Natural killer cell treated with Interleukin-12 subunit alpha and Interleukin-12 subunit beta and Interleukin-15 and Interleukin-18, amount 100 ng/mL, for 72 hours (primary cell): ENCODE measurements at places on chromosomes 11 and 22. TPM values are rescaled to one million over a fixed set of nuclear protein-coding genes. Genes with fewer than 3 reads are reported as not detected.

DNA sequence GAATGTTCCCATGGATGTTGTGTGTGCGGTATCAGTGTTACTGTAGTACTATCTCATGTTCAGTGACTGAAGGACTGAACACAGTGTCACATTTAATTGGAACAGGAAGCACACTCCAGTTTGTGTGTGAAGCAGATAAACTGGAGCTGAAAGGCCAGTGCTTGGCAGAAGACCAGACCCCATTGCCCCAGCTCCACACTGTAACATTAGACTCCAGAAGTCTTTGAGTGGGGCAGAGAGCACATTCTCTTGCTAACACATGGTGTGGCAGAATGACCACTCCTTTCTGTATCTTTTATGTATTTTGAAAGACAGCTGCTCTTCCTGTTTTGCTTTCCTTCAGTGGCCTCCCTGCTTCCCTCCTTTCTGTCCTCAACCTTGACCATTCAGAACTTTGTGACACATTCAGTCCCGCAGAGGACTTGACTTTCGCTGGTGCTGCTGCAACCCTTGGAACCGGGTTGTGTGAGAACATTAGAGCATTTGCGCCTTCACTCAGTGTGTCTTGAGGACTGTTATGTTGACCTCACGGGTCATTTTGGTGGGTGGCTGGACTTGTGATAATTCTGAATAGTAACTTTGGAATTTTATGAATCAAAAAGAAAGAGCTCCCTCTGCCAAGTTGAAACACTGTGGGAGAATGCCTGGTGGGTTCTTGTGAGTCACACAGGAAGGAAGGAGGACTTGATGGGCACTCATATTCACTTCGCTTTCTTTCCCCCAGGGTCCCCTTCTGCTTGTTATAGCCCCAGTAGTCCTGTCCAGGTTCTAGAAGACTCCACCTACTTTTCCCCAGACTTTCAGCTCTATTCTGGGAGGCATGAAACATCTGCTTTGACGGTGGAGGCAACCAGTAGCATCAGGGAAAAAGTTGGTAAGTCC lies 26.4 kb downstream of the AMOTL1 start:
- no peak for DNase-seq

GRCh38 chr11:90187839-90188238 lies 35.0 kb downstream of the CHORDC1 start:
- no peak for DNase-seq

GRCh38 chr11:114083391-114084252 lies 24.1 kb downstream of the ZBTB16 start:
- no peak for DNase-seq

DNA sequence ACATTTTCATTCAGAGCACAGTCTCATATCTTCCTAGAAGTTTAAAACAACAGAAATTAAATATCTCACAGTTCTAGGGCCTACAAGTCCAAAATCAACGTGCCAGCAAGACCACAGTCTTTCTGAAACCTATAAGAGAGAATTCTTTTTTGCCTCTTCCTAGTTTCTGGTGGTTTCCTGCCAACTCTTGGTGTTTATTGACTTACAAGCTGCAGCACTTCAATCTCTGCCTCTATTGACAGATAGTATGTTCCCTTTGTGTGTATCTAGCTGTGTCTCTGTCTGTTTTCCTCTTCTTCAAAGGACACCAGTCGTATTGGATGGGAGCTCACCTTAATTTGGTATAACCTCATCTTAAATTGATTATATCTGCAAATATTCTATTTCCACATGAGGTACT lies 347.5 kb downstream of the DCDC1 start:
- DNase-seq, result no peak

DNA sequence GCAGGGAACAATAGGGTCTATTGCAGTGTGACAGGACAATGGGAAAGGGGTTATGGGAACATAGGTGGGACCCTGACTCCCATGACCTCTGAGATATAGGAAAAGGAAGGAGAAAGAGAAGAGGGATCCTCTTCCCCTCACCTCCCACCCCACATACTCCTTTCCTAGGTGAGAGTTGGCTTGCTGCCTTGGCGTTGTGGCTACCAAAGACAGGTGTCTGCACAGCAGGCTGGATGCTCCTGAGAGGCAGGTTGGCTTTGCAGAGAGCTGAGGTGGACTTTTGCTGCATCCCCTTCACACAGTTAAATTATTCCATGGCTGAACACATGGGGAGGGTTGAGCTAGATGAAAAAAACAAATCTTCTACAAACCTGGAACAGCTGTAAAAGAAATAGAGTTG lies 80.7 kb downstream of the SYT9 start:
- DNase-seq, result no peak

DNA sequence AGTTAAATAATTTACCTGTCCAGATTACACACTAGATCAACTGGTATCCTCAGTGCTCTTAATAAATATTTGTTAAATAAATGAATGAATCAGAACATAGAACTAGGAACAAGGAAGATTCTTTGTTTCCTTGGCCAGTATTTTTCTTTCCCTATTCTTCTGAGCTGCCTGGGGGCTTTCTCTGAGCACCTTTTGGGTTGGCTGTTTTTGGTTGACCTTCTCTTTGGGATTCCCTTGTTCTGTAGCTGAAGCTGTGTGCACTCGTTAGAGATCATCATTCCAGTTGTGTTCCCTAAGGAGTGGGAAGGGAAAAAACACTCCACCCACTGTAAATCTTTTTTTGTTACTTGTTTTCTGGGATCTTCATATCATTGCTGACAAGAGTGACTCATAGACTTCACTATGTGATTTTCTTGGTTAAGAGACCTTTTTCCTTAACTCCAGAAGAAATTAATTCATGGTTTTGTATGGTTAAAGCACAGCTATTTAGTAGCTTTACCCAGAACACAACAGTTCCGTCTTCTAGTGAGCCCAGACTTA lies 84.3 kb downstream of the STIM1 start:
- no peak for DNase-seq

GRCh38 chr11:66593303-66593635 lies 284 bp downstream of the CCS start:
- DNase-seq, result no peak

DNA sequence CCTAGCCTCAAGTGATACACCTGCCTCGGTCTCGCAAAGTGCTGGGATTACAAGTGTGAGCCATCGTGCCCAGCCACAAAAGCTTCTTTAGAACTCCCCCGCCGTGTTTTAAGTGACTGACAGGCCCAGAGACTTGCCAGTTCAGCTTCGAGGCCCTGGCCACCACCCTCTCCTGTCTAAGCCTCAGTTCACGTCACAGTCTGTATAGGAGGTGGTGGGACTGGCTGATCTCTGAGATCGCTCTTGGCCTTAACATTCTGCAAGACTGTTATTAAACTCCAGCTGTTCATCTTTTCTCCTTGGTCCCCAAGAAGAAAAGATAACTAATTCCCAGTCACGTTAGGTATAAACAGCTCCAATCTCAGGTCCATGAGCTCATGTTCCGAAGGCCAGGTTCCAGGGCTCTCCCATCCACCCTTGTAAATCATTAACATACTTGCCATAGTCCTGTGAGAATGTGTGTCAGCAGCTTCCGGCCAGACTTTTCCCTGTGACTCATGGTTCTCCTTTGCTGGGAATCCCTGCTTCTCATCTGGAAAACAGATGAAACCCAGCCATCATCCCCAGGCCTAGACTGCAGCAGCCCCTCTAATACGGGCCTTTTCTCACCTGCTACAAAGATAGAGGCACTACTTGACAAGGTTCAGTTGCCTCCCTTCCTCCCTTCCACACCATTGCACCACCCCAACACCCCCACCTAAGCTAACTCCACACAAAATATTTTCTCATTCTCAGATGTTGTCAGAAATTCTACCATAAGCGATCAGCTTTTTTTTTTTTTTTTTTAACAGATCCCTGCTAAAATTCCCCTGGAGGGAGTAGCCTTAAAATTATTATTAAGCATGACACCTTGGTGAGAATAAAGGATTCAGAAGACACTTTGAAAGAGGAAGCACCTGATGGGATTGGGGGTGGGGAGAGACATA lies 5.6 kb upstream of the KIAA0930 start:
- DNase-seq, result peak; percentile 32

DNA sequence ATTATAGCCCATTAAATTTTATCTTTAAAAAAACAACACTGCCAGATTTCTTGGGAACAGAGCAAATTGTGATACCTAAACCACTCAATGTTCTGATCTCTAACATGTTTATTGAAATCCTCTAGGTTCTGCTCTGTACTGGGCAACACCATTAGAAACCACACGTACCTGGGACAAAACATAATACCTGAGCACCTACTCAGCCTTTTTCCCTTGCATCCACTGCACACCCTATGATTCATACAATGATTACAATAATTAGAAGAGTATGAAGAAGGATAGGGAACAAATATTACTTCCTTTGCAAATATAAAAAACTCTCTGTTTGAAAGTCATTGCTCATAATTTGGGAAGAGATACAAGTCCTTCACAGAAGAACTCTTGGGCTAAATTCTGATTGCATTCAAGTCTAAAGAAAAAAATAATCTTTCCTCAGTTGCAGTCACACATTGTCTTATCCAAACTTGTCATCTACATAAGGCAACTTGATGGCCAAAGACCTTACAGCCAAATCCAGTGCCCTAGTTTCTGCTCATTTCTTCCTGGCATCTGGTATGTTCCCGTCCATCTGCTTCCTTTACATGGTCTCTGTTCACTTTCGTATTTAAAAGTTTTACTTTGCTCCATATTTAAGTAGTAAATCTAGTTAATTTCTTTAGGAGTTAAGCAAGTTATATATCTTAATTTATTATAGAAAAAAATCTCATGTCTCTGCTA lies 407.4 kb downstream of the LRRC4C start:
- DNase-seq, result no peak

GRCh38 chr22:29149841-29150555 lies 55.7 kb upstream of the EMID1 start:
- DNase-seq, result no peak

DNA sequence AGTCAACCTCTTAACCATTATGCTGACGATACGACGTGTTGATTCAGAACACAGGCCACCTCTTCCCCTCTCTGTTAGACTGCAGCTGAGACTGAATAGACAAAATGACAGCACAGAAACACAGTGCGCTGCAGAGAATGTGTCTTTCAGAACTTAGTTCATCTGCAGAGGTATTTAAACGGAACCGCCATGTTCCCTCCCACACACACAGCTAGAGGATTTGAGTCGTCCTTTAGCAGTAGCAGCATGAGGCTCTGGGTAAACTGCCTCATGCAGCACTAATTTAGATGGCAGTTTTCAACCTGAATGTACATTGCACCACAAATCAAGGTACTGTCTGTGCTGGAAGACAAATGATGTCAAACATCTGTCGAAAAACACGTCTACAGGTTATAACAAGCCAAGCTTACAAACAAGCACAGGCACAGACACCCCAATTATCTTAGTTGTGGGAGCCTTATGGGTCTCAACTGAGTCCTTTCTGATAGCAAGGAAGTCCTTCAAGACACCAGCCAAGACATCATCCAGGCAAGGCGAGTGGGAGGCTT lies 76.6 kb upstream of the LRRC4C start:
- DNase-seq, result no peak

DNA sequence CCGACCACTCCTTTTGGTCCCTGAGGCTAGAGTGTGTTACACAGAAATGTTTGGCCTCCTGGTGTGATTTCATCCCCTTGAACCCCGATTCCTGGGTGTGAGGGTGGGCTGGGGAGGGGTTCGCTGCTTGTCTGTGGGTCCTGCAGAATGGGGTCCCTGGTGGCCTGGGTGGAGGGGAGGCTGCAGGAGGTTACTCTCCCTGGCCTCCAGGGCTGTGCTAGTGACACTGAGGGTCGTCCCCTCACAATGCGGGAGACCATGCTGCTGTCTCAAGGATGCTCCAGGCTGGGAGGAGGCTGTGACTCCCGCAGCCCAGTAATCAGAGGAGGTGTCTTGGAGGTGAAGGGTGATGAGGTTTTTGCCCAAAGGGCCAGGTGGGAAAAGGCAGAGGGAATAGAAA lies 17.0 kb upstream of the OMP start:
- no peak for DNase-seq

Gene PRR5
- total RNA-seq, result 15.7 TPM

Gene DTX4
- 0.17 TPM for total RNA-seq

Gene PGR
- total RNA-seq, result not detected

Gene SCO2
- 18.5 TPM for total RNA-seq

Gene RBMXL2
- not detected for total RNA-seq

Gene FAT3
- total RNA-seq, result not detected

Gene FERMT3
- 249 TPM for total RNA-seq

Gene FGF3
- total RNA-seq, result not detected

Gene AIFM3
- total RNA-seq, result 1.5 TPM
